ENCODE measurements at places on chromosomes 2 and 18.
A peak's percentile ranks its signal among the peaks of the same experiment; 100 is the strongest.

DNA sequence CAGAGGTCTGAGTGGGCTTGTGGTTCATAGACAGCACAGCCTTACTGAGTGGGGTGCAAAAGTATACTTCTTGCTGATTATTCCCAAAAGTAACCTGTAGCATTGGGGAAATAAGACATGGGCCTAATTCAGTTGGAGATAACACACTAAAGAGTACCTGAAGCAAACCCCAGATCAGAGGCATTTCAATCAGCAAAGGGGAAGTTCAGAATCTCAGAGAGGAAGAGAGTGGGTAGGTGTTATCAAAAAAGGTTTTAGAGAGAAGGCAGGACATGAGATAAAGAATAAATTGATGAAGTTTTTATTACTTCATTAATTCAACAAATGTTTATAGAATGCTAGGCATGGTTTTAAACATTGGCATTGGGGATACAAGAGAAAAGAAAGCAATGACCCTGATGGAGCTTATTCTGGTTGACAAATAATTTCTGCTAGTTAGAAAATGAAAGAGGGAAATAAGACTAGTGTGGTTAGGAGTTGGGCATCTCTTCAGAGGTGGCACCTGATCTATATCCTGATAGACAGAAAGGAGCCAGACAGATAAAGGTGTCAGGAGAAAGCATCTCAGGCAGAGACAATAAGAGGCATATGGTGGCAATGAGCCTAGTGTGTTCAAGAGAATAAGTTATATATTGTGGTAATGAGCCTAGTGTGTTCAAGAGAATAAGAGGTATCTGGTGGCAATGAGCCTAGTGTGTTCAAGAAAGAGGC lies 153.8 kb upstream of the SETBP1 start:
- DNase-seq = no peak

GRCh38 chr2:55926246-55926645 lies 2.7 kb upstream of the EFEMP1 start:
- DNase-seq = no peak

- no peak for DNase-seq
These were observed 27.2 kb upstream of the MYCN start for GRCh38 chr2:15913146-15913545.

- no peak for DNase-seq
These were observed 2.4 kb upstream of the NTSR2 start for GRCh38 chr2:11672407-11672806.

GRCh38 chr2:162295009-162295408 lies 23.5 kb downstream of the IFIH1 start:
- no peak for DNase-seq

GRCh38 chr2:218871345-218872302 lies 9.0 kb upstream of the WNT10A start:
- DNase-seq = no peak

DNA sequence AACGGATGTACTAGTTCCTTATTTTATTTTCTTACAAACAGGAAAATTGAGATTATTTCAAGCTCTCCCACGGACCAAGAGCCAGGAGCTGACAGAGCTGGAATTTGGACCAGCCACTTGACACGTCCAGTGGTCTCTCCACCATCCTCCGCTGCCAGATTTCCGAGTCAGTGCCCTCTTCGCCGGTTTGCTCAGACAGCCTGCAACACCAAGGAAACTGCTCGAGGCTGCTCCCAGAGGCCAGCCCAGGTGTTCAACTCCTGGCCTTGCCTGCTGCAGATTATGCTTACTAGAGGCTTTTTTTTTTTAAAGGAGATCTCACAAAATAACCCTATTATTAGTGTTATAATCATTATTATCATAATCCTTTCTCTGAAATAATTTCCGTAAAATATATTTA lies 779.8 kb downstream of the RNF144A start:
- no peak for DNase-seq

GRCh38 chr2:236968880-236969534 lies 116.7 kb upstream of the COPS8 start:
- no peak for DNase-seq

GRCh38 chr2:156394033-156394741 lies 42.0 kb upstream of the GPD2 start:
- DNase-seq = no peak

GRCh38 chr2:201347138-201347537 lies 10.0 kb downstream of the FLACC1 start:
- DNase-seq = no peak

GRCh38 chr2:189709501-189710221 lies 35.2 kb downstream of the ANKAR start:
- no peak for DNase-seq

- no peak for DNase-seq
These were observed 617.1 kb upstream of the GYPC start for GRCh38 chr2:126038861-126039260.

DNA sequence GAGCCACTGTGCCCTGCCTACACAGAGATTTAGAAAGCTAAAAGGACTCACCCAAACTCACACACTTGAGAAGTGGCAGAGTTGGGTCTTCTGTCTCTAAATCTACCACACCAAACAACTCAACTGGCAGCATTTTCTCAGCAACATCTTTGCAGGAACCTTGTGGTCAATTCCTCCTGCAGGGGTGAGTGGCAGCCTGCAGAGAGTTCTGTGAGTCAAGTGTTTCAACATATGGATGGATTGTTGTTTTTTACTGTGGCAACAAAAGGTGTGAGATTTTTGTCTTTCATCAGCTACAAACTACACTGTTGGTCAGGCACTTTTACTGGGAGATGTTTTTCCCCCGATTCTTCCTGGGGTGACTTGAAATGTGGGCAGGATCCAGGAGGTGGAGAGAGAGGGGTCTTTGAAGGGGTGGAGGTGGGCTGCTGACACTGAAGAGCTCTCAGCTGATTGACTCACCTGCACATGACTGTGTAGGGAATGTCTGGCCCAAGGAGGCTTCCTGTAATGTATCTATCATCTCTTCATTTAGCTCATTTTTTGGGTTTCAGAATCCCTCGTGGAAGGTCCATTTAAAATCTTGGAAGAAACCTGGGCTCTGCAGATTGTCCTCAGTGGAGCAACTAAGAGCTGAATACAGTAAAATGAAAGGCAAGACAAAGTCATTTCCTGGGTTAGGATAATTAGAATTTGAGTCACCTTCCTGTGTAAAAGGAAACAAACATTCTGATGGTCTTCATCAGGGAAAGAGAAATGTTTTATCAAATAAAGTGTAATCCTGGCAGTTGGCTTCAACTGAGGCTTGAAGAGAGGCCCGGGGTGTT lies 98.6 kb downstream of the MSH2 start:
- DNase-seq = peak; percentile 55

DNA sequence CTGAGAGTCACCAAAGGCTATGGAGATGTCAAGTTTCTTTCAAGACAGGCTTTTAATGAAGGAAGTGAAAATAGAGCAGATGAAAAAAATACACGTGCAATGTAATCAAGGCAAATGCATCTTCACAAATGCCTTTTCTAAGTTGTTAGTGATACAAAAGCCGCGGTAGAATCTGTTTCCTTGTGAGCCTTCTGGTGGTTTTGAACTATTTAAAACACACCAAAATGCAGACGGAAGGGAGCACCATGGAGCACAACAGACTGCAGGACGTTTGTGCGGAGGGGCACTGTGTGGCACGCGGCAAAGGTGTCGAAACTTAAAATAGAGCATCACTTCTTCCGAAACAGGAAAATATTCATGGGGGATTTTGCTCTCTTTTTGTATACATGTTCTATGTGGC lies 65.0 kb upstream of the BOD1L2 start:
- no peak for DNase-seq

DNA sequence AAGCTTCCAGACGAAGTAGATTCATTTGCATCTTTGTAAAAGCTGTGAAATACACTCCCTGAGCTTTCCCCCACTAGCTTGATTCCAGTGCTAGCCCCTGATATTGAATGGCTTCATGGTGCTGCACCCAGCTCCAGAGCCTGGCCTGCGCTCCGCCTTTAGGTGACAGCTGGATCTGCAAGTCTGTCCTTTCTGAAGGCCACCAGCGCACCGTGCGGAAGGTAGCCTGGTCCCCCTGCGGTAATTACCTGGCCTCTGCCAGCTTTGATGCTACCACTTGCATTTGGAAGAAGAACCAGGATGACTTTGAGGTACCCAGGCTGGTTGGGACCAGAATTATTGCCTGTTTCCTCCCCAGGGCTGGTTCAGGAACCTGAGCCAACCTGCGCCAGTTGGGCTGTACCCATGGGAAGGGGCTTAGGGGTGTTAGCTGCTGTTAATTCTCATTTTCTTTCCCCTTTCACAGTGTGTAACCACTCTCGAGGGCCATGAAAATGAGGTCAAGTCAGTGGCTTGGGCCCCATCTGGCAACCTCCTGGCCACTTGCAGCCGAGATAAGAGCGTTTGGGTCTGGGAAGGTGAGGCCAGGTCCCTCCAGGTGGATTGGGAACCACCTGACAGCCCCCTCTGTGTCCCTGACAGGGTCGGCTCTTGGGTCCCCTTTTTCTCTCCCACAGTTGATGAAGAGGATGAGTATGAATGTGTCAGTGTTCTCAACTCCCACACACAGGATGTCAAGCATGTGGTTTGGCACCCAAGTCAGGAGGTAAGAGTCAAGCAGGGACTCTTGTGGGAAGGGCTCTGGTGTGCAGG lies 1.3 kb downstream of the CIAO1 start:
- DNase-seq = peak; percentile 25

Data from fibroblast of skin of right quadriceps (primary cell).